Fibroblast of mammary gland (primary cell): ENCODE measurements at places on chromosomes 2 and 18.
A peak's percentile ranks its signal among the peaks of the same experiment; 100 is the strongest.

- no peak for DNase-seq
Measured at GRCh38 chr2:105184420-105184819, 57.1 kb upstream of the GPR45 start.

GRCh38 chr2:168396131-168396530, 59.9 kb upstream of the CERS6 start:
- peak; percentile 22 for DNase-seq

GRCh38 chr18:24170360-24170759, 31.5 kb downstream of the CABYR start:
- DNase-seq: no peak

DNA sequence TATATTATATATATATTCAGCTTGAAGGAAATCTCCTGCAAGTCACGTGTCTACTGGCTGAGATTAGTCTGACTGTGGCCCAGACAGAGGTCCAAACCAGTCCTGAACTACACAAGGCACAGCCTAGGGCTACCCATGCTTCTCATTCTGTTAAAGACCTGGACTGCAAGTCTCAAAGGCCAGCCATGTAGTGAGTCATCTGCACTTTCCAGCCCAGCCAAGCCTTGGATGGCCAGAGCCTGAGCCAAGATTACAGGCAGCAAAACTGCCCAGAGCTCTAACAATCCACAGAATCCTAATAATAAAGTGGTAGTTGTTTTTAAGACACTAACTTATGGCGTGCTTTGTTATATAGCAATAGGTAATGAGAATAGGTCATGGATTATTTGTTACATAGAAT, 259.6 kb downstream of the SS18 start:
- peak; percentile 87 for DNase-seq

- DNase-seq: no peak
Measured at GRCh38 chr2:88810017-88810416, 118.5 kb downstream of the RPIA start.

GRCh38 chr18:59885579-59886163, 14.1 kb upstream of the PMAIP1 start:
- peak; percentile 90 for DNase-seq

DNA sequence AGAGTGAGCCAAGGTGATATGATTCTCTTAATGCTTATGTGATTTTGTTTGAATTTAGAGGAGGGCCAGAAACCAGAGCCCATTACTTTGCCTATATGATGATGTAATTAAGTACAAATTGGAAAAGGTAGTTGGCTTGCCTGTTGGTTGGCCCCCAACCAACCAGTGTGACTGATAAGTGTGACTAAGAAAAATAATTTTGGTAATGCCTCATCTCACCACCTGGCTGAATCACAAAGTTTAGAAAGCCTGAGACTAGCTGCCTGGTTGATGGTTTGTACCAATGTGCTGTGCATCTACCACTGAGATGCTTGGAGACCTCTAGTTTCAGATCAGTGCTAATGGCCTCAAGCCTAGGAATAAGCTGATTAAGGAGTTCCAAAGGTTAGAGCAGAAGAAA, 338.7 kb downstream of the CDH2 start:
- DNase-seq: peak; percentile 10

DNA sequence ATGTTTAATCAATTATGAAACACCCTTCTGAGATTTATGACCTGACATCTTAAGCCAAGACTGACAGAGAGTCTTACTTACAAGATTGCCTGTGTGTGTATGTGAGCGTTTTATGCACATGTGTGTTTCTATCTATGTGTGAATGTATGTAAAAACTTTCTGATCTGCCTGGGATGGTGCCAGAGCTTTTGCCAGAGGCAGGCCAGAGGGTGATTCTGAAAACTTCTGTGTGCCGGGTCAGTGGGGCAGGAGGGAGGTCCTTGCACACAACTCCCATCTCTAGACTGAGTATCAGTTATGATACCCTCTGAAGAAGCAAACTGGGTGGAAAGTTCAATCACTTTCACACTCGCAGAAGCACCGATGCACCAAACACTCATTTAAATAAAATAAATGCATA, 335.0 kb upstream of the NT5C1B start:
- DNase-seq: no peak

GRCh38 chr2:196956069-196956468, 29.6 kb upstream of the PGAP1 start:
- no peak for DNase-seq

GRCh38 chr2:150212722-150213171, 274.7 kb downstream of the RND3 start:
- DNase-seq: peak; percentile 15

- no peak for DNase-seq
Measured at GRCh38 chr2:143282684-143283083, 153.5 kb downstream of the ARHGAP15 start.

GRCh38 chr18:40877096-40877495, 1077.9 kb upstream of the PIK3C3 start:
- peak; percentile 81 for DNase-seq

DNA sequence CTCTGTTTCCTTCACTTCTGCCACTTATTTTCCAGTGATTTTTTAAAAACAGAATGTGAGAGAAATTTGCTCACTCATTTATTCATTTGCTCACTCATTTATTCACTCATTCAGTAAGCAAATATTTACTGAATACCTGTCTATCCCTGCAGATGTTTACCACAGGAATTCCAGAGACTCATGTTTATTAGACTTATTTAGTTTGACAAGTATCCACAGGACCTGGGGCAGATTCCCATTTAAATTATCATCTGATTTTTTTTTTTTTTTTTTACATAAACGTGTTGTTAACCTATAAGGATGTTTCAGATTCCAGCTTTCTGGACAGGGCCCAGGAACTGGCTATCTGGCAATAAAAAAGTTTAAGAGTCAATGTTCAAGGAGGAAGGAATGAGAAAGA, 175.1 kb upstream of the ERBB4 start:
- DNase-seq: no peak

GRCh38 chr18:78894033-78894305, 85.6 kb upstream of the SALL3 start:
- no peak for DNase-seq
